ENCODE measurements at places on chromosomes 4 and X. TPM values are rescaled to one million over a fixed set of nuclear protein-coding genes. Genes with fewer than 3 reads are reported as not detected.

DNA sequence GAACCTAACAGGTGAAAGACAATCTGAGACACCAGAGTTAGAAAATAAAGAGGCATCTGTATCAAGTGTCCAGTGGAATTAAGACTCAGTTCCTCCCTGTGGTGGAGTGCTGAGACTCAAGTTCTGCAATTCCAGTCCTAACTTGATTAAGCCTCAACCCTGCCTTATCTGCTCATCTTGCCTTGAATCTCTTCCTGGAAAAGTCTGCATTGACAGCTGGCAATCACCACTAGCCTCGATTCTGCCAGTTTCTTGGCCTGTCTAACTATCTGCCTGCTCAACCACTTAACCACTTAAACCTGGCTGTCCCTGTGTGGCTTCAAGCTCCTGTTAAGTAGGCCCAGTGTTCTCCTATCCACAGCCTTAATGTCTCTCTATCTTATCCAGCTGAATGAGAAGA lies 22.4 kb upstream of the NEIL3 start:
- no peak for DNase-seq

DNA sequence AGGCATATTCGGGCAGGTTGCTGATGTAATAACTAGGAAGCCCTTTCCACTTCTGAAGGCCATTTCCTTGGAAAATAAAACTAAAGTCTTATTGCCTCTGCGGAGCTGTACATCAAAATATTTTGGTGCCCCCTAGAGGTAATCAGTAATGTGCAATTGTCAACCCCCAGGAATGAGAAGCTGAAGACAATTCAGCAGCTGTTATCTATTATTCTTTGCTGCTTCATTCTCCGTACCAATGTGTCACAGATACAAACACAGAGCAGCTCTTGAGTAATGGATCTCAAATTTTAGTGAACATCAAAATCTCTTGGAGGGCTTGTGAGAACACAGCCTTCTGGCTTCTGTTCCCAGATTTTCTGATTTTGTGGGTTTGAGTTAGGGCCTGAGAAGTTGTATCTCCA lies 3.5 kb upstream of the SLIT2 start:
- DNase-seq = no peak

DNA sequence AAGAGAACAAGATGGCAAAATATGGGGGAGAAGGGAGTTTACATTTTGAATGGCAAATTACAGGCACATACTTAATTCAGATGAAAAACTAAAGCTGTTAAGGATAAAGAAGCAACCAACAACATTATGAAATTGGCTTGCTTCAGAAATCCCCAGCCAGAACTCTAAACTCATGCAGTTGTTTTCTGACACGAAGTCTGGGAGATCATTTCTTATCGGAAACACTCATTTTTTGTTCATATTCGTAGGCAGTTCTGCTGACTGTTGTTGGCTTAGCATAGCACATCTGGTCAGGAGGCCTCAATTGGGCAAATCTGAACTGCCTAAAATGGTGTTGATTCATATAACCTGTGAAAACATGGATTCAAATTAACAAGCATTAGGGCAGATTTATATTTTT lies 33.0 kb upstream of the ARHGAP6 start:
- no peak for DNase-seq

GRCh38 chrX:21702725-21703124 lies 44.6 kb upstream of the KLHL34 start:
- DNase-seq = no peak

Gene SOWAHD
- not detected for total RNA-seq

All from activated T-cell treated with anti-CD3 and anti-CD28 coated beads, Interleukin-2, amount 50 U/mL, for 4 hours (primary cell).